ENCODE measurements at places on chromosomes 16 and 17. TPM values are rescaled to one million over a fixed set of nuclear protein-coding genes. Genes with fewer than 3 reads are reported as not detected.
A peak's percentile ranks its signal among the peaks of the same experiment; 100 is the strongest.

CLEC18B gene
- total RNA-seq: 1.2 TPM

SDK2 gene
- 1.4 TPM for total RNA-seq

TMEM208 gene
- total RNA-seq: 33.1 TPM

CD300LB gene
- total RNA-seq: 1.5 TPM

C16orf96 gene
- total RNA-seq: 0.21 TPM

- peak; percentile 84 for DNase-seq
Measured at GRCh38 chr17:66191593-66192377, at the start of gene CEP112. TSS of gene CEP112 (minus strand) at chr17:66192133.

- DNase-seq: peak; percentile 10
Measured at GRCh38 chr17:58300336-58300735, 19.6 kb upstream of the MPO start.

DNA sequence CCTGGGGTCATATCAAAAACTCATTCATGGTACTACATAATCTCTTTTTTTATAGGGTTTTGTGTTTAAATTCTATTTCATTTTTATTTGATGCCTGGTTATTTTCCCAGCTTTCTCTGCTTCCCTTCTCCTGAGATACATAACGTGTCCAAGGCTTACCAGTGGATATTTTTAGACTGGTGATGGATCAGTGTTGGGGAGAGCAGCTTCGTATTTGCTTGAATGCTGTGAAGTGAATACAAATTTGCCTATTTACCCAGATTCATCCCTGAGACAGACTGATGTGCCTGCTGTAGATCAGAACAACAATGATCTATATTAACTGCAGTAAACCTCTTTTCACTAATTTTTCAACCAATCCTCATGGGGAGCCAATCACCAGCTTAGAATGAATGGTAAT is 43.2 kb upstream of the FOXJ1 start:
- DNase-seq: no peak

DNA sequence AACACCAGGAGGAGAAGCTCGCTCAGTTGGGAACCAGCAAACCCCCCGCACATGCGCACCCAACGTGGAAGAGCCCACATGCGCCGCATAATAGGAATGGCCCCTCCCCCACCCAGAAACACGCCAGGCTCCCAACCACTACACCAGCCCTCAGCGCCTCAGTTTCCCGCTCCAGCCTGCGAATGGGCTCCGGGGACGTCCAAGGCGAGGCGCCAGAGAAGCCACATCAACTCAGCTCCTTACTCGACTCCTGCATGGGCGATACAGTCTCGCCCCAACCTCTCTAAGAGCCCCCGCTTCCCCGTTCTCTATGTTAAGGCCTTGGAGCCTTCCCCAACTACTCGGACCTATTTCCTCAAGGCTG is 504 bp downstream of the SRSF1 start:
- DNase-seq: peak; percentile 86

DNA sequence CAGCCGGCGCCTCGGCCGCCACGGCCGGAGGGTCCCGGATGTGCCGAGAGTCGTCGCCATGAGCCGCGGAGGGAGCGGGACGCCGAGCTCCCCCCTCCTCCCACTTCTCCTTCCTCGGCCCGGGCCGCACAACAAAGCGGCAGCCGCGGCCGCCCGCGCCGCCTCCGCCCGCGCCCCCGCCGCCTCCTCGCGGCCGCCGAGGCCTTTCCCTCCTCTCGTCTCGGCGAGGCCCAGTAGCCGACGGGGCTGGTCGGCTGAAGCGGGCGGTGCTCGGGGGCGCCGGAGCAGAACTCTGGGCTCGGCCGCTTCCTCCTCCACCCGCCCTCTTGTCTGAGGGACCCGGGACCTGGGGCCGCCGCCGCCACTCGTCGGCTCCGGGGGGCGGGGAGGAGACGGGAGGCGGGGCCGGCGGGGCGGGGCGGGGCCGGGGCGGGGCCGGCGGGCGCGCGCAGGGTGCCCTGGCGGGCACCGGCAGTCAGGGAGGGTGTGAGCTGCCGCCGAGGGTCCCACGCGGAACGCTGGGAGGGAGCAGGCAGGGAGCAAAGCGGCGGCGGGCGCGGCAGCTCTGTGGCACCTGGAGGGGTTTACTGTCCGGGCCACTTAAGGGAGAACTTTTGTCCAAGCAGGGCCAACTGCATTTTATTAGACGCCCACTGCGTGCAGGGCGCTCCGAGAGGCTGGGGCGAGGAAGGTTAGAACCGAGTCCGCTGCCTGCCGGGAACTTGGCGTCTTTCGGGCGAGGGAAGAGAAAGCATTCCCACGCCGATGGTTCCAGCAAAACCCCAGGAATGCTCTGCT is at the start of gene SMURF2:
Gene SMURF2, minus strand, starts transcription at position 332 of the 798 bp plus-strand sequence. CDS start 427 bp downstream, outside the sequence.
- DNase-seq: peak; percentile 89

GRCh38 chr17:19347323-19348080 is 15.0 kb downstream of the B9D1 start:
- no peak for DNase-seq

DNA sequence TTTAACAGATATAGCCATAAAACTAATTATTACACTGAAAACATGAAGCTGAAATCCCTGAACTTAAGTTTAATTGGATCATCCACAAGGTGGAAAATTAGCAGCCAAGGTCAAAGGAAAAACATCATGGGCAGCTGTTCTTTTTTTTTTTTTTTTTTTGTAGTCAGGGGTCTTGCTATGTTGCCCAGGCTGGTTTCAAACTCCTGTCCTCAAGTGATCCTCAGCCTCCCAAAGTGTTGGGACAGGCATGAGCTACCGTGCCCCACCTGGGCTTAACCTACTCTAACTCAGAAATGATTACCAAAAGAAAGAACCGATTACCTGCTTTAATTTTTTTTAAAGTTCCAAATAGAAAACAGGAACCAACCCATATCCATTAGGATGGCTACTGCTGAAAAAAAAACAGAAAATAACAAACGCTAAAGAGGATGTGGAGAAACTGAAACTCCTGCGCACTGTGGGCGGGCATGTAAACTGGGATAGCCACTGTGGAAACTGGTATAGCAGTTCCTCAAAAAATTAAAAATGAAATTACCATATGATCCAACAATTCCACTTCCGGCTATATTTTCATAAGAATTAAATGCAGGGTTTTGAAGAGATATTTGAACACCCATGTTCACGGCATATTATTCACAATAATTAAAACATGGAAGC is 8.6 kb downstream of the CMC2 start:
- peak; percentile 66 for DNase-seq

GRCh38 chr16:20348365-20349185 is 3.9 kb downstream of the UMOD start:
- DNase-seq: peak; percentile 38

GRCh38 chr17:57909551-57909950 is 45.7 kb downstream of the CUEDC1 start:
- DNase-seq: no peak

- DNase-seq: no peak
Measured at GRCh38 chr17:51481370-51481769, 221.0 kb downstream of the UTP18 start.

- no peak for DNase-seq
Measured at GRCh38 chr17:44575403-44575802, 18.1 kb downstream of the FZD2 start.

DNA sequence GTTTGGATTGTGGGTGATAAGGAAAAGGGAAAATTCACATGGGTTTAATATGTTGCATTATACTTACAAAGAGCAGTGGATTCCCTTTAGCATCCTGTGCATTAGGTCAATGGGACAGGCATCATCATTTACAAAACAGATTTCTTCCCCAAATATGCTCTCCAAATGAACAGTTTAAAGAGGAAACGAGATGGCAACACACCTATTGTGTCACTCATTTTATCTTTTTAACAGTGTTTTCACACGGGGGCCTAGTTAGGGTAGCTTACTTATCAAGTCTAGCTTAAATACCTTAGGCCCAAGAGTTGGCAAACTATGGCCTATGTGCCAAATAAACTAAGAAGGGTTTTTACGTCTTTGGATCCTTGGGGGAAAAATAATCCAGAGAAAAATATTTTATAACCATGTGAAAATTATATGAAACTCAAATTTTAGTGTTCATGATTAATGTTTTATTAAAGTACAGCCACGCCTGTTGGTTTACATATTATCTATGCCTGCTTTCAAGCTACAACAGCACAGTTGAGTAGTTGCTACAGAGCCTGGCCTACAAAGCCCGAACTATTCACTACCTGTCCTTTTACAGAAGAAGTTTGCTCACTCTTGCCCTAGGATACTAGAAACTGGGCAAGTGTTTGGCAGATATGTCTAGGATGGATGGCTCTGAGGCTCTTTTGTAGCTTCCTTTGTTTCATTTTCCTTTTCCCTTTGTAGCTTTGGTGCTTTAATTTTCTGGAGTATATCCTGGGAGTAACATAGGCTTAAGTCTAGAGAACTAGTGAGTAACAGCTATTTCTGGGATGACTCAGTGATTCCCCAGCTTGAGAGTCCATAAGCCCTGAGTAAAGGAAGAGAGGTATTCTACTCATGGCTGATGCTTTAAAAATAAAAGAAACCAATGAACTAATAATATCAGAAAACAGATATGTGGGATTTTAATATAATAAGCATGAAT is 12.4 kb downstream of the NUP93 start:
- no peak for DNase-seq

- DNase-seq: no peak
Measured at GRCh38 chr16:638034-638543, 2.0 kb upstream of the METTL26 start.

- no peak for DNase-seq
Measured at GRCh38 chr17:16286947-16287562, 66.2 kb downstream of the CENPV start.

DNA sequence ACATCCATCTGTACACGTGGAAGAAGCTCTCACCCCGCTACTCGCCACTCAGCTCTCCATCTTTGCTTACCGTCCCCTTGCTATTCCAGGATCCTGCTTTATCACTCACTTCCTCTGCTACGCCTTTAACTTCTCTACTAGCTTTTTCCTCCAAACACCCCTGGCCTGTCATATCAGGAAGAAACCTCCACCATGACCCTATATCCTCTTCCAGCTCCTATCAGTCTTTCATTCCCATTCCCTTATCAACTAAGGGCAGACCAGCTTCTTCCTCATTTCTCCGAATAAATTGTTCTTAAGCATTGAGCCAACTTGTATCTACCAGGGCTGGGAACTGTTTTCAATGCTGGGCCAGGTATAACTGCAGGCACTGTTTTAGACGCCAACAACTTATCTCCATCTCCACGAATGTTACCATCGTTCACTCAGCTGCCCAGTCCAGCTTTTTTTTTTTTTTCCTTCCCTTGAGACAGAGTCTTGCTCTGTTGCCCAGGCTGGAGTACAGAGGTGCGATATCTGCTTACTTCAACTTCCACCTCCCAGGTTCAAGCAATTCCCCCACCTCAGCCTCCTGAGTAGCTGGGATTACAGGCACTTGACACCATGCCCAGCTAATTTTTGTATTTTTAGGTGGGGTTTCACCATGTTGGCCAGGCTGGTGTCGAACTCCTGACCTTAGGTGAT is 4.3 kb downstream of the IQCK start:
- DNase-seq: no peak

DNA sequence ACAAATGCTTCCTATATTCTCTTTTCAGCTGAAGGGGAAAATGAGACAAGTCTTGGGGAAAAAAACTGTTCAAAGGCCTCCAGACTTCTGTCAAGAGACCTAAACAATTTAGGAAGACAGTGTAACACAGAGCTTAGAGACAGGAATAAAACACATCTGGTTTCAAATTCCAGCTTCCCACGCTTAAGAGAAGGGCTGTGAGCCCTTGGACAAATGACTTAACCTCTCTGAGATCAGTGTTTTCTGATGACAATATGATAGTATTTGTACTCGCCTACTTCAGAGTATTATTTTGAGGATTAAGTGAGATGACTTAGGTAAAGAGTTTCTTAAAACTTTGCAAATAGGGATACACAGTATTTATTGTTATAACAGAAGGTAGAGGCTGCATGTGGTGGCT is 29.5 kb downstream of the SMURF2 start:
- DNase-seq: no peak

Data from lower lobe of right lung (tissue), 2 donors.